ENCODE measurements at places on chromosomes 2 and 18.

DNA sequence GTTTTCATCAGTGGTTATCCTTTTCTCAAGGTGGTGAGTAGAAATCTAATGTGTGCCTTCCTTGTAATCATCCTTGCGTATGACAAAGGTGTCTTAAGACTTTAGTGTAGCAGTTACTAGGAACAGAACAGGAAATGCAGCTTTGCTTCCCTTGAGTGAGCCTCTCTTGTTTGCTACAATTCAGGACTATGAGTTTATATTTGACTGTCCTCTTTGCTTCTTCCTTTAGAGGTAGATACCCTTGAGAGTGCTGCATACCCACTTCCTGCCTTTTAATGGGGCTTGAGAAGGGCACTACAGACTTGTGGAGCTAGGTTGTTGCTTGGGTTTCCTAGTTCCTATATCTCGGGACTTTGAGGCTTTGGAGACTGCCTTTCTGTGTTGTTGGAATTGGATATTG, 3.8 kb downstream of the KCNJ13 start:
- no peak for DNase-seq

DNA sequence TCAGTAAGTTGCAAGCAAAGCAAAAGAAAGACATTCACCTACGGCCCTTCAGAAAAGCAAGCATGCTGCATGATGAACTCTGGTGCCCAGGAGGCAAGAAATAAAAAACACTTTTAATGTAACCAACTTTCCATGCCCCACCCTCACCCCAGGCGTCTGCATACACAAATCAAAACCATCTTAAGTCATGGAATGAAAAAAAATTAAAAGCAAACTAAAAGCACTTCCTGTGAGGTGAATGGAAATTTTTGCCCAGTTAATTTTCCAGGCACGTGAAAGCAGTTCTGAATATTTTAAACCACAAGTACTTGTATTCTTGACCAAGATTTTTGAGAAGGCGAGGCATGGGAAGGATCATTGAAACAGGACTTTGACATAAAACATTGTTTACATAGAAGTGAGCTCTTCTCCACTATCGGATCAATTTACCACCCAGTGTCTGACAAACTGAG, 2.5 kb upstream of the ICOS start:
- DNase-seq: no peak

DNA sequence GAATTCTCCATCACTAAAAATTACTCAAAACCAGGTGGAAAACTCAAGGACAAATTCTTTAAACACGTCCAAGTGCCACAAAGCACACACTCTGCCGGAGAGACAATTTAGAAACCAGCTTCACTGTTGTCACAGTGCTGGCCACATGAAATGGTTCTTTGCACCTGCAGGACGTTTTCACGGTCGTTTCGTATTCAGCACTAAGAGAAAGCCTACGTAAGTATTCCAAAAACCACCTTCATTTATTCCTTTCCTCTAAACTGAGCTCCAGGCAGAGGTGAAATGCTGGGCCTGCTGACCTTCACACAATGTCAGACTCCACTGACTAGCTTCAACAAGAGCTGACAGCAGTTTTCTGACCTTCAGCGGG, 680 bp downstream of the ATP5F1A start:
- DNase-seq: no peak

- DNase-seq: no peak
Measured at GRCh38 chr2:216299588-216299987, 72.7 kb downstream of the MARCHF4 start.

- DNase-seq: no peak
Measured at GRCh38 chr2:239262484-239263230, 138.2 kb downstream of the HDAC4 start.

DNA sequence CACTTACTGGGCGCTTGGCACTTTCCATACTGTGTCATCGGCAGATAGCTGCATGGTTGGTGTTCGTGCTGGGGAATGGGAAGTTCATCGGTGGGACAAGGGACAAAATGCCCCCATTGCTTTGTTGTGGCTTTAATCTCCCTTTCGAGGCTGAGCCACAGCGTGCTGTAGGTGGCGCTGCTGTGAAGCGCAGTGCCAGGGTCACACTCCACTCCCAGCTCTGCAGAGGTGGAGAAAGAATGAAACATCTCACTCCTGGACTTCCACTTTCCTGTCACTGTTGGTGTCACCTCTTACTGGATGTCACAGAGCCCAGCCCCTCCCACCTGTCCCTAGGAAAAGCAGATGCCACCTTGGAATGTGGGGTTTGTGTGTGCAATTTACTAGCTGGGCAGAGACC, 8.7 kb downstream of the TYMS start:
- no peak for DNase-seq

DNA sequence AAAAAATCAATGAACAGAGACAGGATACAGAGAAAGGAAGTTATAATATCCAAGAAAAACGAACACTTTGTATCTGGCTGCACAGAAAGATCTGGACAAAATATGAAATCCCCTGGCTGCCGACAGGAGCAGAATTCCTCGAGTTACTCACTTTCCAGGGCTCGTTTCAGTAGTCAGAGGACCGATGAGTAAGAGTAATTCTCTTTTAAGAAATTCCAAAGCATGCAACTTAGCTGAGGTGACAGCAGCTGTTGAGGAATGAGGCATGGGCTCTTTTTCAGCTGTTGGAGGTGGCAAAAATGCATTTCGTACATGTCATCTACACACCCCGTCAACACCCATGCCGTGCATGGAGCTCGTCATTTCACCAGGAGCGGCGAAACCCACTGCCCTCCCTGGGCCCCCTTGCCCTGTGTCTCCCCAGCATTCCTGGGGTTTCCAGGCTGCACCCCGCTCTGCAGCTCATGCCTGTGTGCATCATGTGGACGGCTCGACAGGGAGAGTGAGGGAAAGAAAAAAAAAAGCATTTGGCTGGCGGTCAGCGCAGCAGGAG, 210.8 kb upstream of the SMIM21 start:
- no peak for DNase-seq

- no peak for DNase-seq
Measured at GRCh38 chr2:178074123-178075005, 1.8 kb upstream of the PDE11A start.

DNA sequence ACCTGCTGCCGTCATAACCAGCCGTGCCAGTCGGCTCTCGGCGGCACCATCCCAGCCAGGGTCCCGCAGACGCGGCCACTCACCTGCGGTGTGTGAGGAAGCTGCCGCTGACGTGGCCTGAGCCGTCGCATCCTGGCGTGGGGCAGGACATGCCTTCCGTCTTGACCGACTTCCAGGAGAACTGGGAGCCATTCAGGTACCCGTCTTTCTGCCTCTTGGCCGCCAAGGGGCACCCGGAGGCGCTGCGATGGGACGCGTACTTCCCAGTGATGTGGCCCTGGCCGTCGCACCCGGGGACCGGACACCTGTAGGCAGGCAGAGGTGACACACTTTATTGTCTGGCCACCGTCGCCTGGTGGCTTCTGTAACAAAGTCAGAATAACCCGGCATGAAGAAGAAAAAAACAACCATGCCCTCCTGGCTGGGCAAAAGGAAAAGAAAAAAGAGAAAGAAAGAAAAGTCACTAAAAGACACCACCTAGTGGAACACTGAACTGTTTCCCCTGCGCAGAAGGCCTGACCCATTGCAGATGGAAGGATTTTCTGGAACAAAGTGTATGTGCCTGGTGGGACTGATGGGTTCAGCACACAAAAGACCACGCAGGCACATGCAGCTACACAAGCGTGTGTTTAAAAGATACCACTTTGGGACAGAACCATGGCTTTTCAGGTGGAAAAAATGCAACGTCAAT, 94.9 kb upstream of the PXDN start:
- no peak for DNase-seq

DNA sequence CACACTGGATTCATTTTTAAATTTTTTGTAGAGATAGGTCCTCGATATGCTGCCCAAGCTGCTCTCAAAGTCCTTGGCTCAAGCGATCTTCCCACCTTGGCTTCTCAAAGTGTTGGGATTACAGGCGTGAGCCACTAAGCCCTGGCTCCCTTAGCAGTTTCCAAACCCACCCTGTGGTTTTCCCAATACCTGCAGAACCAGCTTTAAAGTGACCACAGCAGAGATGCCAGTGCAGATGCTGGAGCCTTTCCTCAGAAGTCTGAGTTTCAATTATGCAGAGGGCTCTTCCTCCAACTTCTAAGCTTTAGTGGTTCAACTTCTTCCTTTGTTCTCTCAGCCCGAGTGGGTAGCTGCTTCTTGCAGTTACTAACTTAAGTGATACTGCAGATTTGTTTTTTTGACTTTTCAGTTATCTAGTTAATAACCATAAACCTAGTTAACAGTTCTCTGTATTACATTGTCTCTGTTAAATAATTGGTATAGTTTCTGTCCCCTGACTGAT, 8.1 kb upstream of the HAAO start:
- no peak for DNase-seq

DNA sequence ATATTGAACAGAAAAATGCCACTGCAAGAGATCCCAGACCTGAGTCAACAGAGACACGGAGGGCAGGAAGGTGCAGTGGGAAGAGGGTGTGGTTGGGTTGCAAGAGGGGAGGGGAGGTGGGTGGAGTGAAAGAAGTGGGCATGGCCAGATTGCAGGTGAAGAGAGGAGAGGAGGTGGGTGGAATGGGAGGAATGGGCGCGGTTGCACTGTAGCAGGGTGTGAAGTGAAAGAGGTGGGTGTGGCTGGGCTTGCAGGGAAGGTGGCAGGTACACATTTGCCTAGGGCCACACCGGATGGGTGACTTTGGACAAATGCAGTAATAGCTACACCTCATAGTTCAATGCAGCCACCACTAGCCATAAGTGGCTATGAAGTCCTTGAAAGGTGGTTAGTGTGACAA, 71.1 kb downstream of the DOCK10 start:
- no peak for DNase-seq

DNA sequence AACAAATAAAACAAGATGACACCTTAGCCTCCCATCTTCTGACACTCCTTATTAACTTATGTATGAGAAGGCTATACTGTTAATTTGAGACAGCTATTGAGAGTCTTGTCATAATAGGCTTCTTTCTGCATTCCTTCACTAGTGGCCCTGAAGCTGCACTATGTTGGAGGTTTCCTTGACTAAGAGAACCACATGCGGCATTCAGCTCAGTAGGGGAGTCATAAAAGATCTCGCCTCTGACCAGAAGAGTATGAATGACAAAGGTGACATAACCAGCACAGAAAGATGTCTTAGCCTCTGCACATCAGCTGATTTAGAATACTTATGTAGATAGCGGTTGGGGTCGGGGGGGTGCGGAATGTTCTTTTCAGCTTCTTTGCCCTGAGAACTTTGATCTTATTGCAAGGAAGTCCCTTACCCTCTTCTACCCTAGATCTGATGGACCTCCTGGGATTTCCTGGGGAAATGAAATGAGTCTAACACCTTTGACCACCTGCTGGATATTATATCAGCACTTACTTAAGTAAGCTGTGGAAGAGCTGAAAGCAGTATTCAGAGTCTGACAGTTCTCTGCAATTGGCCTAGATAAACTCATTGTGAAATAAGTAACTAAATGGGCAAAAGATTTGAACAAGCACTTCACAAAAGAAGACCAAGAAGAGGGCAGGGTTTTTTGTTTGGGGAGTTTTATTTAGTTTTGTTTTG, 24.2 kb downstream of the RBM45 start:
- DNase-seq: no peak

DNA sequence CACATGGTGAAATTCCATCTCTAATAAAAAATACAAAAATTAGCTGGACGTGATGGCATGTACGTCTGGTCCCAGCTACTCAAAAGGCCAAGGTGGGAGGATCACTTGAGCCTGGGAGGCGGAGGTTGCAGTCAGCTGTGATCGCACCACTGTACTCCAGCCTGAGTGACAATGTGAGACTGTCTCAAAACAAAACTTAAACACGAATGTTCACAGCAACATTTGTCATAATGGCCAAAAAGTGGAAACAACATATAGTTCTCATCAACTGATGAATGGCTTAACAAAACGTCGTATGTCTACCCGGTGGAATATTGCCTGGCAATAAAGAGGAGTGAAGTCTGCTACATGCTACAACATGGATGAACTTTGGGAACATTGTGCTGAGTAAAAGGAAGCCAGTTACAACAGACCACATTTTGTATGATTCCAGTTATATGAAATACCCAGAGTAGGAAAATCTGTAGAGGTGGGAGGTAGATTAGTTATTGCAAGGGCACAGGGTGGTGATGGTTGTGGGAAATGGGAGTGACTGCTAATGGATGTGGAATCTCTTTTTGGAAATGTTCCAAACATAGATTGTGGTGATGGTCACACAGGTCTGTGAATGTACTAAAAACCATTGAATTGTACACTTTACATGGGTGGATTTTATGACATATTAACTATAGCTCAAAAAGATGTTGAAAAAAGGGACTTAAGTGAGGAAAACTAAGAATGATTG, 478.2 kb downstream of the PTPRM start:
- no peak for DNase-seq

DNA sequence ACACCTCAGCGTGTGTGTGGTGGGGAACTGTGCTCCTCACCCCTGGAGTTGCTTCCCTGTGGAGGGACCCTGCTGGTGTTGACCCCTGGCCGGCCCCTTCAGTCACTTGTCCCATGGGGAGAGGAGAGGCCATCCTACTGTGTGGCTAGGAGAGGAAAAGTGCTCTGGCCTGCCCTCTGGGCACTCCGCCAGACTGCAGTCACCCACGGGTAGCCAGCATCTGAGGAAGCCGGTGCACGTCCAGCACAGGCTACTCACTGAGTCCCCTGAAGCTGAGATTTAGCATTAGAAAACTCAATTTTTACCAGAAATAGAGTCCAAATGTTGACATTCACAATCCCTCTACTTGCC, 211.5 kb upstream of the RAB6C start:
- no peak for DNase-seq

DNA sequence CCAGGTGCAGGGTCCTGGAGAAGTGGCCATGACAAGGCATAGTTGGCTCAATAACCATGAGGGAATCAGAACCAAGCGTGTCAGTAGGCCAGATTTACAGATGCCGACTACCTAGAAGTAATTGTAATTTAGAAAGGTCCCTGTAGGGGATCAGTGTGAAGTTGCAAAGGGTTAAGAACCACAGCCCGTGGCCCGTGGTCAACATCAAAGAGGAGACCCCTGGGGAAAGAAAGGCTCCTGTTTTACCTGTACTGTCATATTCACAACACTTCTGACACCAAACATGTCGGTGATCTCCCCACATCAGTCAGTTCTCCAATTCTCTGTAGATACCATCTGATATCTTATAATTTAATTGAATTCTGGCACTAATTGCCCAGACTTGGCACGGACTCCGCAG, 31.0 kb downstream of the SP100 start:
- DNase-seq: no peak

DNA sequence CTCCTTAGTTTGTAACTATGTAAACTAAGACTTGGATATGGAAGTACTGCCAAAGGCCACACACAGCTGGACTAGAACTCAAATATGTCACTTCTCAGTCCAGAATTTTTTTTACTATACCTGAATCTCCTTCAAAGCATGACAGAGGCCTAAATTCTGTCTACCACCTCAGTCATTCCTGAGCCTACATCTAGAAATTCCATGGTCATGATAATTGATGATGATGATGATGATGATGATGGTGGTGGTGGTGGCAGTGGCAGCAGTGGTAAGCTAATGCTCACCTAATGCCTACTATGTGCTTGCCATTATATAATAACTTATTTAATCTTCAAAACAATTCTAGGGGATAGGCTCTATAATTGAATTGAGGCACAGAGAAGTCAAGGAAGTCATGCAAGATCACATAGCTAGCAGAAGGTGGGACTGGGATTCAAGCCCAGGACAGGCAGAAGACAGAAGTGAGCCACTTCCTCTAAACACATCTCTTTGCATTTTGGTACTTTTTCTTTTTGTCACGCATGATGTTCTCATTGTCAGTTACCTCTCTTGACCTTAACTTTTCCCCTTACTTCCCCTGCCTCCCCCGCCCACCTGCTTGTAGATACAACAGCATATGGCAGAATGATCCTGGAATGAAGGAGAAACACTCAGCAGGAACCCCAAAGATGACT, 539.3 kb downstream of the TNS1 start:
- no peak for DNase-seq

Measured in NCI-H1436 (cell line).